ENCODE measurements at places on chromosomes 1 and 21. TPM values are rescaled to one million over a fixed set of nuclear protein-coding genes. Genes with fewer than 3 reads are reported as not detected.

The ANXA9 gene
- total RNA-seq: 69.0 TPM

GRCh38 chr1:84433258-84434080 lies 35.2 kb downstream of the DNASE2B start:
- no peak for DNase-seq

The TTC13 gene
- total RNA-seq: 6.6 TPM

The PLA2G2F gene
- 23.2 TPM for total RNA-seq

GRCh38 chr1:198889749-198890148 lies 250.9 kb downstream of the PTPRC start:
- no peak for DNase-seq
